H4 (cell line): ENCODE measurements at places on chromosomes 6 and 20. TPM values are rescaled to one million over a fixed set of nuclear protein-coding genes. Genes with fewer than 3 reads are reported as not detected.
A peak's percentile ranks its signal among the peaks of the same experiment; 100 is the strongest.

DNA sequence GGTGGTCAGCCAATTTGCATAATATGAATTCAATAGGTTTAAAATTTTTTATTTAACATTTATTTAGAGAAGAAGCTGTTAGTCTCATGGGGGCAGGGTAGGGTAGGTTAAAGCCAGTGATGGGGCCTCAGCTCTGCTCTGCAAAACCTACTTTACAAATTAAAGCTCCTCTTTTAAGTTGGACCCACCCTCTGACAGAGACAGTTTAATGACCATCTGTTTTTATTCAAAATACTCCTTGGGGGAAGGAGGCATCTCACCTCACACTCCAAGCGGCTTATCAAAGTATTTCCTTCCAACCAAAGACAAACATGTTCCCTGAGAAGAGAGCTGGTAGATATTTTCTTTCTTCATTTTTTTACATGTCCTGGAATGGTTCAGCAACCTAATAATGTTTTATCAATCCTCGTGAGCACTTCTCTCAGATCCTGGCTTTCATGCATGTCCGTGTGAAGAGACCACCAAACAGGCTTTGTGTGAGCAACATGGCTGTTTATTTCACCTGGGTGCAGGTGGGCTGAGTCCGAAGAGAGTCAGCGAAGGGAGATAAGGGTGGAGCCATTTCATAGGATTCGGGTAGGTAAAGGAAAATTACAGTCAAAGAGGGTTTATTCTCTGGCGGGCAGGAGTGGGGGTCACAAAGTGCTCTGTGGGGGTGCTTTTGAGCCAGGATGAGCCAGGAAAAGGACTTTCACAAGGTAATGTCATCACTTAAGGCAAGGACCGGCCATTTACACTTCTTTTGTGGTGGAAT lies 184.7 kb downstream of the GJA1 start:
- DNase-seq: no peak

- no peak for DNase-seq
Measured at GRCh38 chr6:34746104-34746846, 11.0 kb upstream of the SNRPC start.

DNA sequence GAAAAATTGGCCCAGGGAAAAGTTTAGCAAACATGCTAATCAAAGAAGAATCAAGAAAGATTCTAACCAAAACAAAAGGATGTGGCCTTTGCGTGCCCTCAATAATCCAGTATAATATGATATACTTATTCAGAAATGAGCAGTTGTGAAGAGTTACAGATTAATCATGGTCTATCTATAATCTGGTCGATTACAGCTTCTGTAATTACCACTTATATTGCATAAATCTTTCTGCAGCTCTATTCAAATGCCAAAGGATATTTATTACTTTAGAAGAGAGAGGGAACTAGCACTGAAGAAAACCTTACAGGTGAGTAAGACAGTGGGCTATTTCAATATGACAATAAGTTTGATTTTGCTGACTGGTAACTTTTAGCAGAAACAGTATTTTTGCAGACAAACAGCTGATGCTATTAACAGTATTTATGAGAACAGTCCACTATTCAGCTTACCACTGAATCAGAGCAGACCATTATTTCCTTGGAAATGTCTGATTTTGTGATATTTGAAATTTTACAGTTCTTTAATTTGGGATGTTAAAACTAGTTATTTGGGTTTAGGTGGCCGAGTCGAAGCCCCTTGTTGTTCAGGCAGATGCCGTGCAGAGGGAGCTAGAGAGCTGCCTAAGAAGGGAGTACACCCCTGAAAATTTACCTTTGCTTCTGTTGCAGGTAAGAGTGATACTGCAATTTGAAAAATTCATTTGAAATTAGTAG lies 92.2 kb downstream of the CEP57L1 start:
- DNase-seq: peak; percentile 5

DNA sequence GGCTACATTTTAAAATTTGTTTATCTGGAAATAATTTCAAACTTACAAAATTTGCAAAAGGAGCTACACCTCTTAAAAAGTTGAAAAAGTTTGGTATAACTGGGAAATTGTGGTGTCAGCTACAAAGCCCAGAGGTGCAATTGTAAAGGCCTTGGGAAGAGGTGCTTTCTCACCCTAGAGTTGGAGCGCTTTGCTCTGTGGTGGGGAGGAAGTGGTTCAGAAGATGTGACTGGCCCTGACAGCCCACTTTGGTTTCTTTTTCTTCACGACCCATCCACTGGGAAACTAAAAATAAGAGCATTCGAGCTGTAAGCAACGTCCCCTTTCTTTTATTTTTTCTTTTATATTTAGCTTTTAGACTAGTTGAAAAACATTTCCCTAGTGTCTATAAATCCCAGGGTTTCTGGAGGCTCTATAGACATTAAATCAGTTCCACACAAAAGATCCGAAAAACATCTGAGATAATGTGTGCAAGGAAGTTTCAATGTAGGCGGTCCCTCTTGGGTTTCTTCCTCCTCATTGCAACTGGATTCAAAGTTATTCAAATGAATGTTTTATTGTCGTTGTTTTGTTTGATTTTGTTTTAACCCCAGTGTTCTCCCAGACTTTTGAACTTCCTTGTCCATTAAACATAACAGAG lies 397.8 kb downstream of the KIF16B start:
- DNase-seq: no peak

DNA sequence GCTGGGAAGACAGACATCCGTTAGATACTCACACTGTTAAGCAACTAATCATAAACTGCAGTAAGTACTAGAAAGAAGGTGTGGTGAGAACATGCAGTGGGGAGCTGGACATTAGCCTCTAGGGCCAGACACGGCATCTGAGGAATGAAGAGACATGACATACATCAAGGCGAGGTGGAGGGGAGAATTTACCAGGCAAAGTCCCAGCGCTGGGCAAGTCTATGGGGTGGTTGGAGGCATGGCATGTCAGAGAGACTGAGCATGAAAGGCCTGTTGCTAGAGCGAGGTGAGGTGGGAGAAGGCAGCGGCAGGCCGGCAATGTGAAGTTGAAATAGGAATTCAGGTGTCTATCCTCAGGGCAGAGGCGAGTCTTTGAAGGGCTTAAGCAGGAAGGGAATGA lies 31.8 kb downstream of the SLC24A3 start:
- no peak for DNase-seq

DNA sequence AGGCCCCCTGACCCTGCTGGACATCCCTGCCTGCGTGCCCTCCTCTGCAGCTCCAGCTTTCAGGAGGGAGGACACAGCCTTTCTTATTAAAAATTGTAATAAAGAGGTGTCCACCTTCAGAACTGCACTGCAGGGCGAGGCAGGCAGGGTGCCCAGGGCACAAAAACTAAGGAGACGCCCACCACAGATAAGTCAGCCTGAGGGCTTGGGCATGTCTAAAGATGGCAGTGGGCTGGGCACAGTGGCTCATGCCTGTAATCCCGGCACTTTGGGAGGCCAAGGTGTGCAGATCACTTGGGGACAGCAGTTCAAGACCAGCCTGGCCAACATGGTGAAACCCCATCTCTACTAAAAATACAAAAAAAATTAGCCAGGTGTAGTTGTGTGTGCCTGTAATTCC lies 7.0 kb upstream of the C20orf144 start:
- DNase-seq: no peak

SLC12A5 gene
- 0.21 and 4.3 TPM in 2 replicates for total RNA-seq

GRCh38 chr6:113526995-113527394 lies 330.1 kb upstream of the MARCKS start:
- DNase-seq: no peak

ABRACL gene
- total RNA-seq: 53.1 and 68.9 TPM in 2 replicates

DNA sequence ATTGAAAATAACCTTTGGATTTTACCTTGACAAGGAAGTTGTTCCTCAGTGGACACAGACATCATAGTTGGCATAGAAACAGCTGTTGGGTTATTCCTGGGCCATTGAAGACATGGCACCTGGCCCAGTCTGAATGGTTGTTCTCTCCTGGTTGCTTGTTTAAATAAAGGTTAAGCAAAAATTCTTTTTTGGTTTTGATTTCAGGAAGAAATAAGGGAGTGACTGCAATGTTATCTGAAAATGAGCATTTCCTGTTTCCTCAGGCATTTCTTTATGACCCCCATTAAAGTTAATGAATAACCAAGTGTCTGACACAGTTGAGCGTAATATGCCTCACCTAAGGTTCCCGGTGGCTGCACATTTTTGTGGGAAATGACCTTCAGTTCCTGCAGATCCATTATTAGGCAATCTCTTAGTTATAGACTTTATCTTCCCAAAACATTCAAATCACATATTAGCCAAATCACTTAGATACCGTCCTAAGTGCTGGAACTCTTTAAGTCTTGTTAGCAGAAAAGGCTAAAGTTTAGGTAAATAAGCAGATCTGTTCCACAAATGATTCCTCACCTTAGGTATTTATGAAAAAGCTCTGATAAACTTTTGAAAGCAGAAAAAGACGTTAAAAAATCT lies 648.7 kb upstream of the FLRT3 start:
- DNase-seq: peak; percentile 78

DNA sequence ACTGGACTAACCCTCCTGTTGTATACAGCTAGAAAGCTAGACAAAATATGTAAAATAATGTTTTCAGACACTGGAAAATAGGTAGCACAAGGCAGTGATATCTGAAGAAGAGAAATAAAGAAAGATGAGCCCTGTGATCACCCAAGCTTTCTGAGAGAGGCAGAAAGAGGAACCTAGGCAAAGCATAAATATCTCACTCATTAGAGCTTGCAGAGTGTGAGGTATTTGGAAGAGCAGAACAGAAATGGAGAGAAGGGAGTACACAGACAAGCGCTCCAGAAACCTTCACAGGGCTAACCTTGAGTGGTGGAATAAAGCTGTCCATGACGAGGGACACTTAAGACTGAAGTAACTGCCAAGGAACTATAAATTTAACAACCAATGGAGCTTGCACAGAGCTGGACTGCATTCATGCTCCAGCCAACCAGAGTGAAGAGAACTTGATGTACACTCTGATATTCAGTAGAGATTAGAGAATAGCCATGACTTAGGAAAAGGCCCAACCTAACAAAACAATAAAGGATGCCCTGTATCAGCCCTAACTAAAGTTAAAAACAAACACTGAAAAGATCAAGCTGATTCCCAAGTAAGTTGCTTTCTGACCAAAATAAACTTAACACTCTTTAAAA lies 280.9 kb upstream of the STXBP5 start:
- DNase-seq: no peak

GRCh38 chr6:84615113-84615850 lies 149.1 kb downstream of the TBX18 start:
- DNase-seq: no peak

- DNase-seq: peak; percentile 41
Measured at GRCh38 chr6:30443657-30444450, 45.5 kb upstream of the HLA-E start.

DNA sequence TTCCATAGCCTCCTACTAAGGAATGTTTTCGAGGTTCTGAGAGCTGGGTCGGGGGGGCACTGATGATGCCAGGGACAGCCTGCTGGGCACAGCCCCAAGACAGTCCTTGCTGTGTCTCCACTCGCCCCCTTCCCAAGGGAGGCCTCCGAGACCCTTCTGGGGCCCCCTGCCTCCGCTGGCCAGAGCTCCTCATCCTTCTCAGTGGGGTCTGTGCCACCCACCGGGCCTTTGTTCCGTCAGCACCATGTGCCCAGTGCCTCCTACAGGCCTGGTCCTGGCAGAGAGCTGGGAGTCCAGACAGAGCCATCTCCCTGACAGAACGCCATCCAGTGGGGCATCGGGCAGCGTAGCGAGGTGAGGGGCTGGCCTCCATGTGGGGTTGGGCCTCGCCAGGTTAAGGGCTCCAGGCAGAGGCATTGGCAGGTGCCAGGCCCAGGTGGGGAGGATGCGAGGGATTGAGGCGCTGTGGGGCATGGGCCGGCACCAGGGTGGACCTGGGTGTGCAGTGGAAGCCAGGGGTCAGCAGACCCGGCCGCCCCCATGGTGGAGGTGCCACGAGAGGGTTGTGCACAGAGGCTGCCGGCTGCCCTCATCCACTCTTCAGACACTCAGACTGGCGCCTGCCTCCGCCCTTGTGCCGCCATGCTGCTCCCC lies 13.3 kb downstream of the RBM38 start:
- DNase-seq: no peak

DNA sequence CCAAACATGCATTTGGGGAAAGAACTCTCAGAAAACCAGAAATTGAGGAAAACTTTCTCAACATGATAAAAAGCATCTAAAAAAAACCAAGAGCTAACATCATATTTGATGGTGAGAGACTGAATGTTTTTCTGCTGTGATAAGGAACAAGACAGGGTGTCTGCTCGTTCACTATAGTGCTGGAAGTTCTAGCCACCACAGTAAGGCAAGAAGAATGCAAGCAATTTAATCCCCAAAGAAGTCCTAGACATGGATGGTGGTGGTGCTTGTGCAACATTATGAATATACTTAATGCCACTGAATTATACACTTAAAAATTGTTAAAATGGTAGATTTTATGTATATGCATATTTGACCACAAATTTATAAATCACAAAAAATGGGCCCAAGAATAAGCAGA lies 53.4 kb downstream of the LYRM2 start:
- no peak for DNase-seq

GRCh38 chr20:8399947-8400346 lies 267.9 kb downstream of the PLCB1 start:
- no peak for DNase-seq

MAP7 gene
- 1.0 and 1.3 TPM in 2 replicates for total RNA-seq

GRCh38 chr20:32206760-32207625 lies 550 bp downstream of the PLAGL2 start:
- DNase-seq: no peak

SNPH gene
- total RNA-seq: 0.99 and 1.5 TPM in 2 replicates

- DNase-seq: no peak
Measured at GRCh38 chr6:142918339-142919042, 26.5 kb downstream of the HIVEP2 start.

GRCh38 chr6:100420711-100421110 lies 44.0 kb downstream of the SIM1 start:
- no peak for DNase-seq

GRCh38 chr6:72084992-72085569 lies 198.7 kb downstream of the RIMS1 start:
- peak; percentile 12 for DNase-seq

DNA sequence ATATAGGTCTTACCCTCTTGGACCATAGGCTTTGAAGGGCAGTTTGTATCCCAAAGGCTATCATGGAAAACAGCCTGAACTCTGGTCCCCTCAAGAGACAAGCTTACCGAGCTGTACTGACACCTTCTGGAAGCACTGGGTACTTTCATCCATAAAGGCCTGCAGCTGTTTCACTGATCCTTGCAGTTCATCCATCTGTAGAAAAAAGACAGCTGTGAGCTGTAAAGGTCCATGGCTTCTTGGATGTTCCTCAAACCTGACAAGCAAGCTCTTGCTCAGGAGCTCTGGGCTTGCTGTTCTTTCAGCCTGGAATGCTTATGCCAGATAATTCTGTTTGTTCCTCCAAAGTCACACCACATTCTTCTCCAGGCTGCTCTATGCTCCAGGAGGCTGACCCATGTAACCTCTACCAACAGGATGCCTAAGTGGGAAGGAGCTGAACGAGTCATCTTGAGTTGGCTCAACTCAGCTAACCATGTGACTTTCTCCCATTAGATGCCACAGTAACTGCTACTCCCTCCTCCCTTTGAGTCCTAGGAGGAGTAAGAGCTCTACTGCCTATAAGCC lies 8.8 kb upstream of the NDRG3 start:
- DNase-seq: peak; percentile 40

KCNK16 gene
- not detected in 2 replicates for total RNA-seq

RFX6 gene
- total RNA-seq: not detected in 2 replicates
